GM12891 (cell line): ENCODE measurements at places on chromosomes 13 and 19.

- DNase-seq = peak; percentile 68
These were observed at the start of gene BCL3 for GRCh38 chr19:44748426-44749254. Gene BCL3 (plus strand): TSS chr19:44748708. CDS start chr19:44748791, 83 bp downstream.

- DNase-seq = no peak
These were observed 234.7 kb downstream of the NHLRC3 start for GRCh38 chr13:39272994-39273393.

- DNase-seq = no peak
These were observed 19.8 kb downstream of the CEACAM7 start for GRCh38 chr19:41668315-41668714.

GRCh38 chr19:6249296-6249695, 30.5 kb downstream of the MLLT1 start:
- no peak for DNase-seq

- DNase-seq = no peak
These were observed 253.8 kb downstream of the DACH1 start for GRCh38 chr13:71613066-71613745.

DNA sequence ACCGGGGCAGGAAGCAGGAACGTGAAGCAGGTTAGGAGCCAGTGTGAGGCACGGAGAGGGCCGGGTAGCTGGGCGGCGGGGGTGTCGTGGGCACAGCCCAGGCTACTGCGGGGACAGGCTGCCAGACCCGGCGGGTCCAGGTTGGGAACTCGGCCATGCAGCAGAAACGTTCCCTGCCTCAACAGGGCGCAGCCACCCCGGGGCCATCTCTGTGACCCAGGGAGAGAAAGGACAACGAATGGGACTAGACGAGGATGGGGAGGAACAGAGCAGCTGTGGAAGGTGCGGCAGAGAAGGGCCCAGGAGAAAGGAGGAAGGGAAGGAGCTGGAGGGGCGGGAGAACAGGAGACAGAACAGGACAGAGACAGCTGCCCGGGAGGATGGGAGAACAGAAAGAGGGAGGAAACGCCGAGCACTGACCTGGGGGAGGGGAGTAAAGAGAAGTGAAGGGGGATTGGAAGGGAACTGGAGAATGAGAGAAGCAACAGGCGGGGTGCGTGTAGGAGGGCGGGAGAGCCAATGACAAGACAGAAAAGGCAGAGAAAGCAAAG, 12.9 kb upstream of the GARIN5A start:
- no peak for DNase-seq

GRCh38 chr13:25816239-25816638, 235.6 kb downstream of the SHISA2 start:
- DNase-seq = no peak

DNA sequence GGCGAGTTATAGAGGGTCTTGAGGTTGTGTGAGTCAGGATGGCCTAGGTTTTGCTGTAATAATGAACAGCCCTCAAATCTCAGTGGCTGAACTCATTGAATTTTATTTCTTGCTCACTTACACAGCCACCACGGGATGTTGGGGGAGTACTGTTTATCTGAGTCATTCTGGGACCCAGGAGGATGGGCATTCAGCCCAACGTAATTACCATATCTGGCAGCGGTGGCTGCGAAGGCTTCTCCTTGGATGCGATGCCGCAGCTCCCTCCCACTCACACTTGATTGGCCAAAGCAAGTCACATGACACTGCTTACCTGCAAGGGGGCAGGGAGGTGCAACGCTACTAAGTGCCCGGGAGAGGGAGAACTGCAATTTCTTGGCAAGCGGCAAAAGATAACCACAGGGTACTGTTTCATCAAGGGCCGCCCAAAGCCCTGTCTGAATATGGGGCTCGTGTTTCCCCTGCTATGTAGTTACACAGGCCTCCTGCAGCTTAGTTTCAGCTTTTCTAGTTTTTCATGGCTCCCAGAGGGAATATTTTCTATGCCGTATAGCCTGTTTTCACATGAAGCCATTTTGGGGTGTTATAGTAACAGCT, 19.9 kb downstream of the ZSWIM9 start:
- DNase-seq = no peak

DNA sequence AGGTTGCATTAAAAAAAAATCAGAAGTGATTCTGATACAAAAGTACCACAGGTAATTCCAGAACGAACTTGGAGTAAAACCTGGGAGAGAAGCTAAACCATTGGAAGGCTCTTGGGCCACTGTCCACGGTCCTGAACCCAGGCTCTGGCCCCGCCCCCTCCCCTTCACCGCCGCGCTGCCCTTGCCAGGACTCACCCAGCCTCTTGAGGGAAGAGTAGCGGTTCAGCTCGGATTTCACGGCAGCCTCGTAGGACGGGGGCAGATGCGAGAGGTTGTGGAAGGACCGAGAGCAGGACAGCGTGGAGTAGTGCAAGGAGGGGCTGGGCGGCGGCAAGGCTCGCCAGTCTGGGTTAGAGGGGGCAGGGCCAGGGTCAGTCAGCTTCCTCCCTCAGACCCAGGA, 5.7 kb downstream of the SHISA7 start:
- DNase-seq = no peak

DNA sequence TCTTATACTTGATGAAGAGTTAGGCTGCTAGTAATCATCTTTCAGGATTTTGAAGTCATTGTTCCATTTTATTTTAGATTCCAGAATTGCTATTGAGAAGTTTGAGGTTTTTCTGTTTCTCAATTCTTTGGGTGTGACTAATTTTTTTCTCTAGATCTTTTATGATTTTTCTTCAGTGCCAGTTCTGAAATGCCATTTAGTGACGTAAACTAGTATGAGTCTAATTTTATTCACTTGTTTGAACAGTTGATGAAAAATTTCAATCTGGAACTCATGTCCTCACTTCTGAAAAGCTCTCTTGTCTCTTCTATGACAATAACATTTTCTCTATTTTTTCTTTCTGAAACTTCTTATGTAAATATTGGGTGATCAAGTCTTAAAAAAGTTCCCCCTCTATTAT, 188.5 kb upstream of the HTR2A start:
- no peak for DNase-seq

DNA sequence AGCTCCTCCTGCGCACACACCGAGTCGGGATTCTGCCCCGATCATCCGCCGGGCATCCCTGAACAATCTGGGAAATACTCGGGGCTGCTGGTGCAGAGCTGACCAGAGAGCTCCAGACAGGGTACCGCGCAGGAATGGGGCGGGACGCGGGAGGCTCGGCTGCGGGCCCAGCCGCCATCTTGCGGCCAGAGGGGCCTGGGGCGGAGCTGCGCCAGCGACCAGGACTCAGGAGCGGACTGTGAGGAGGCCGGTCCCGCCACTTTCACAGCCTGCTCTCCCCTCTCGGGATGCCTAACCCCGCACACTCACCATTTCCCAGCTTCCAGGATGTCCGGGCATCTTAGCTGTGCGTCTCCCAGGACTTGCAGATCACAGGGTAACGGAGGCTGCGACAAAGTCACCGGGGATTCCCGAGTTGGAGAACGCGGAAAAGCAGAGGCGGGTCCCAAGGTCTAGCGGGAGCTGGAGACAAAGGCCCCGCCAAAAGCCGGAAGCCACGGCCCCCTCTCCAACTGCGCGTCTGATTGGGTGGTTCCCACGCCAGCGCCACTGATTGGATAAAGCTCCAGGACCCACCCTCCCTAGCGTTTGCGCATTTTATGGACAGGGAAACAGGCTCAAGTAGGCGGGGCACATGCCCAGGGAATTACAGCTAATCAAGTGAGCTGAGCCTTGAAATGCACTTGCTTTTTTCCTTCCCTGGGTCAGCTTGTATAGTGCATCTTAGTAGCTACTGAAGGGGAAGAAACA, 15.8 kb upstream of the ZNF43 start:
- peak; percentile 81 for DNase-seq

GRCh38 chr13:98571955-98572662, 4.8 kb downstream of the STK24 start:
- DNase-seq = no peak

GRCh38 chr13:91111476-91112200, 235.8 kb upstream of the MIR17HG start:
- no peak for DNase-seq

- no peak for DNase-seq
These were observed 254.0 kb downstream of the GPC6 start for GRCh38 chr13:93480553-93481106.

GRCh38 chr19:35087393-35087792, 28.2 kb upstream of the FXYD3 start:
- no peak for DNase-seq

- DNase-seq = no peak
These were observed 12.4 kb upstream of the NEK5 start for GRCh38 chr13:52141299-52141698.

GRCh38 chr13:44433863-44434765, 60.5 kb downstream of the SERP2 start:
- DNase-seq = no peak

GRCh38 chr13:39935155-39935554, 279.7 kb downstream of the COG6 start:
- no peak for DNase-seq

DNA sequence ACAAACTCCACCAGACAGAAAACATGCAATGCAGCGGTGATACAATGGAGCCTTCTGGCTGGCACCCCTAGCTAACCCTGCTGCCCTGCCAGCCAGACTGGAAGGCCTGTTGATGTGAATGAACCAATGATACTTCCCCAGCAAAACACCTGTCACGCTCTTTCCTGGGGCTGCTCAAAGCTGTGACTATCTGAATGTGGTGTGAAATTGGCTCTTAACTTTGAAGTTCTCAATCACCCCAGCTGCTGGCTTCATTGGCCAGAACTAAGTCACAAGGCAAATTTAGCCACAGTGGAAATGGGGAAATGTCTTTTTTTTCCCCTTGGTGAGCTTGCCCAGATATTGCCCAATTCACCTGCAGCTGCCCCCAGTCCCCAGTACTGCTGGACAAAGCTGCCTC, 147.3 kb downstream of the SLC7A1 start:
- DNase-seq = no peak

DNA sequence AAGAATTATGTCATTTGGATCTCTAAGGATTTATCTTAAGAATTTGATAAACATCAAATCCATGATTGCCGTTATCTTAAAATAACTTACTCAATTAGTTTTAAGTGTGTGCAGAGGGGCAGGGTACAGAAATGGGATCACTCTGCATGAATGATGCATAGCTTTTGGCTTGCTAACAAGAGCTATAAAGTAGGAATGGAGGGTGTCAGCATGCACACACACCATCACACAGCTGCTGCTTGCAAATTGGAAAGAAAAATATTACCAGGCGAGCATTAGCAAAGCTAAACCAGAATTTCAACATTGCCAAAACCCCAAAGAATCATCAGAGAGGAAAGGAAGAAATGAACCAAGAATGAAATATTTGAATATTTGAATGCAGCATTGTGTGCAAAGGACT, 580.6 kb downstream of the LMO7 start:
- DNase-seq = no peak

DNA sequence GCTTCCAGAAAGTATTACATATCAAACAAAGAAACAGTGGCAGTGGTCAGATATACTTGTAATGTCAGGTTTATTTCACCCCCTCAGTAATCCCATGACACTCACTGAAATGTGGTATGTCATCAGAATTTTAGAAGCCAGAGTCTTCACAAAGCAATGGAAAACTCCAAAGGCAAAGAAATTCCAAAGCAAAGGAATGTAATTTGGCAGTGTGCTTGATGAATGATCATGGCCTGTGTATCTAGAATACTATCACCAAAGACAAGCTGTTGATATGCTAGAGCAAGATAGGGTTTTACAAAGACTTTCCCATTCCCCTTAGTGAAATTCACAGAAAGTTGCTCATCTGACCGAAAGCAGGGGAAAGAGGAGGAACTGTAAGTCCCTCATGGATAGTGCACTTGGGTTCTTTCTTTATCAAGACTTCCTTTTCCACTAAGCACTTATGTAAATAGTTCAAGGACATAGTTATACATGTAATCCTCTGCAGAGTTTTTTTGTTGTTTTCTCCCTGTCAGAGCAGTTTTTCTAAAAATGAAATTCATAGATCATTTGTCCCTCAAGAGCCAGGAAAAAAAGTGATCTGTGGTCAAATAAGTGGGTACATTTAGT, 243.4 kb downstream of the NHLRC3 start:
- DNase-seq = no peak

DNA sequence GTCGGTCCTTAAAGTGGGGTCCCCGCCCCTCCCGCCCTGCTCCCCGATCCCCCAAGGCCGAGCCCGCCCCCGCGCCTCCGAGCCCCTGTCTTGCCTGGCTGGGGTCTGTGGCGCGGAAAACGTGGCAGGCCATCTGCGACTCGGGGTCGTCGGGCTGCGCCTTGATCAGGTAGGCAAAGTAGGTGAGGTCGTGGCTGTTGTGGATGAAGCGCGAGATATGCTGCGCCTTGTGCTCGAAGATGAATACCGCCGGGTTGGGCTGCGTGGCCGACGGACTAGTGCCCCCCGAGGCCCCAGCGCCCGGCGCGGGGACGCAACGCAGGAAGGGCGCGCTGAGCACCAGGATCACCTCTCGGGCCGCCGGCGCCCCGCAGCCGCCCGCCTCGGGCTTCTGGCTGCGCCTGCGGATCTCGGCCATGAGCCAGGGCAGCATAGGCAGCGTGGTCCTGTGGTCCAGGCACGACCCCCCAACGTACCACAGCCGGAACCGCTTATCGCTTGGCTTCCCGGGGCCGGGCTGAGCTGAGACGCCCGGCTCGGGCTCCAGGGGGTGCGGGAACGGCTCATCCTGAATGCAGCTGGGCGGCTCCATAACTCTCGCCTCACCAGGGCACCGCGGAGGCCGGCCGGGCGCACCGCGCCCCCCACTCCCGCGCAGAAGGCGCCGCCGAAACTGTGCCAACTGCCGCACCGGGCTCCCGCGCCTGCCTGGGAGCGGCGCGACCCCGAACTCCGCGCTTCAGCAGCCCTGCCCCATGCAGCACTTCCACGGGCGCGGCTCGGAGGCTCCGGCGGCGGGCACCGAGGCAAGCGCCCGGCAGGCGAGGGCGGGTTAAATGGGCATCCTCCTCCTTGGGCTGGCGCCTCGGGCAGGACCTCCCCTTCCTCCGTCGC, 546 bp downstream of the TBC1D4 start:
- peak; percentile 17 for DNase-seq

- DNase-seq = no peak
These were observed 34.7 kb downstream of the BRD4 start for GRCh38 chr19:15297416-15298224.

- no peak for DNase-seq
These were observed 10.9 kb downstream of the EXOC3L2 start for GRCh38 chr19:45234089-45234869.

GRCh38 chr13:74695021-74695800, 561.0 kb upstream of the KLF12 start:
- no peak for DNase-seq

- DNase-seq = no peak
These were observed 81.9 kb upstream of the MCF2L start for GRCh38 chr13:112887151-112887550.

DNA sequence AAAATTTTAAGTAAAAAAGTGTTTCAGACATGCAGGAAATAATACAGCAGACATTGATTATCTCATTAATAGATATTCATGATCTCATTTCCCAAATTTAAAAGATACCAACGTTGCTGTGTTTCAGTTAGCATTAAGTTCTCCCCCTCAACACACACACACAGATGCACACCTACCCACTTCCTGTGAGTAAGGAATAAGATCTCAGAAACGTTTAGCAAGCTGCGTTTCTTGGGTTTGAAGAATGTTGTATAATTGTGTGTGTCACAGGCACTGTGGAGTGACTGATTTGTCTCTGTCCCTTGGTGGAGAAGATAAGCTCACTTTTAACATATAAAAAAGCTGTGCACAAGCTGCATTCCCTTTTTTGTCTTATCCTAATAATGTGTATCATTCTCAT, 196.8 kb downstream of the PDS5B start:
- DNase-seq = no peak

GRCh38 chr13:72303941-72304746, 423.3 kb downstream of the MZT1 start:
- DNase-seq = no peak
